ENCODE measurements at places on chromosomes 11 and 22. TPM values are rescaled to one million over a fixed set of nuclear protein-coding genes. Genes with fewer than 3 reads are reported as not detected.

- H3K4me3 ChIP-seq: no peak overlapping the region
- H3K4me1 ChIP-seq: no peaks in the 10 kb centered on the region
- no peak for DNase-seq
- peaks cover 34% of the 10 kb centered on the region for H3K27me3 ChIP-seq
- H3K27ac ChIP-seq: no peak overlapping the region
- H3K36me3 ChIP-seq: no peaks in the 10 kb centered on the region
These were observed 35.9 kb upstream of the TRIM29 start for GRCh38 chr11:120173807-120174206.

DNA sequence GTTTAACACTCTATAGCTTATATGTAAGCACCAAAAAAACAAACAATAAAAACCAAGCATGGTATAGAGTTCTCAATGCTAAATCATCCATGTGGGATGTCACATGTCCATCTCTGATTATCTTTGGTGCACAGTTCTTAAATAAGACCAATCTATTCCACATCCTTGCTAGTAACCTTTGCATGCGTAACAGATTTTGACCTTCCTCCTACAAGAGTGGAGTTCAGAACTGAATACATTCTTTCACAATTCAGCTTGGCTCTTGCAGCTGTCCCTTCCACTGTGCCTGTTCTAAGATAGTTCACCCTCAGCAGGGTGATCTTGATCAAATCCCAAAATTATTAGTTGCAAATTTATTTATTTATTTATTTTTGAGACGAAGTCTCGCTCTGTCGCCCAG lies 21.1 kb downstream of the PRR14L start:
- H3K27ac ChIP-seq: no peak overlapping the region
- no peak for DNase-seq
- H3K36me3 ChIP-seq: peaks cover 40% of the 10 kb centered on the region
- no peaks in the 10 kb centered on the region for H3K27me3 ChIP-seq
- H3K4me1 ChIP-seq: no peaks in the 10 kb centered on the region

DNA sequence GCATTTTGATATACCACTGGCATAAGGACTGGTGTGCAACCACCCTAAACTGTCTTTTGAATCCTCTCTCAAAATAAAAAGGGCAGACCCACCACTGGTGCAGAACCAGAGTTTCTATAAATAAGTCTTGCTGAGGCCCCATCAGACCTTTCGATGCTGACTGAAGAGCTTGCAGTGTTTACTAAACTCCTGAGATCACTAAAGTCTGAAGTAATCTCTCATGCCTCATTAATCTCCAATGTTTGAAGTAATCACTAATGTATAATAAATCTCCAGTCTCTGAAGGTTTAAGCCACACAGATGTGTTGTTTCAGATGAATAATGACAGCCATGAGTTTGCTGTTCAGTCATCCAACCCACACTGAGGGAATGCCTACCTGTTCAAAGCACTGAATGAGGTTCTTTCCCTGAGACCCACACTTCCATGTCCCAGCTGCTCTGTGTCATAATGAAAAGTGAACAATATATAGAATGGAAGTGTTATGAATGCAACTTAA lies 50.6 kb upstream of the DEUP1 start:
- H3K36me3 ChIP-seq: no peaks in the 10 kb centered on the region
- no peaks in the 10 kb centered on the region for H3K4me1 ChIP-seq
- H3K27me3 ChIP-seq: no peaks in the 10 kb centered on the region
- no peak overlapping the region for H3K27ac ChIP-seq

DNA sequence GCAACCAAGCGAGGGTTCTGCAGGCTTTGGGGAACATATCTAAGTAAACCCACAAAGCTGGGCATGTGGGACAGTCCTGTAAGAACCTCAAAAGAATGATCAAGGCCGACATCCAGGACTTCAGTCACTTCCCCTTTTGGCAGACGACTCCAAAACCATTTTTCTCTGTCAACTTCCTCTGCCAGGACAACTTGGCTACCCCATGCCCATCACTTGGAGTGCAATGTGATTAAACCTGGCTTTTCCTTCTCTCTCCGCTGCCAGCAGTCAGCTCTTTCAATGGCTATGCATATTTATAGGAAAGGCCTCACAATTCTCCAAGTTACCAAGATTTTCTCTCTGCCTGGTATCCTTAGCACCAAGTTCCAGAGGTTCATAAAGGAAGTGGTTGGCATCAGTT lies 78.9 kb downstream of the C11orf58 start:
- no peak overlapping the region for H3K27ac ChIP-seq
- no peak for DNase-seq
- no peaks in the 10 kb centered on the region for H3K27me3 ChIP-seq
- peaks cover 11% of the 10 kb centered on the region for H3K36me3 ChIP-seq
- H3K4me1 ChIP-seq: peaks cover 4% of the 10 kb centered on the region

- H3K36me3 ChIP-seq: no peaks in the 10 kb centered on the region
- H3K27ac ChIP-seq: no peak overlapping the region
- no peaks in the 10 kb centered on the region for H3K4me1 ChIP-seq
- no peak overlapping the region for H3K4me3 ChIP-seq
- H3K27me3 ChIP-seq: no peaks in the 10 kb centered on the region
These were observed 310.2 kb downstream of the DDX10 start for GRCh38 chr11:108975026-108975425.

- no peaks in the 10 kb centered on the region for H3K27me3 ChIP-seq
- DNase-seq: no peak
- no peak overlapping the region for H3K27ac ChIP-seq
- no peaks in the 10 kb centered on the region for H3K36me3 ChIP-seq
- H3K4me1 ChIP-seq: no peaks in the 10 kb centered on the region
These were observed 10.2 kb downstream of the ALDH3B2 start for GRCh38 chr11:67664213-67664585.

The OR5D16 gene
- not detected for total RNA-seq

The LINC01488 gene
- not detected for total RNA-seq

The SLC22A8 gene
- total RNA-seq: not detected

The SCGB1C1 gene
- not detected for total RNA-seq

The AHNAK gene
- total RNA-seq: 6.7 TPM

The C11orf91 gene
- not detected for total RNA-seq

The ZNF214 gene
- total RNA-seq: 3.2 TPM
